ENCODE measurements at places on chromosomes 12 and 14.

GRCh38 chr14:54040846-54041245 is 84.2 kb upstream of the BMP4 start:
- H3K4me1 ChIP-seq: no peaks in the 10 kb centered on the region
- no peaks in the 10 kb centered on the region for H3K36me3 ChIP-seq
- H3K4me3 ChIP-seq: no peak overlapping the region
- no peaks in the 10 kb centered on the region for H3K27me3 ChIP-seq
- no peak overlapping the region for H3K27ac ChIP-seq

DNA sequence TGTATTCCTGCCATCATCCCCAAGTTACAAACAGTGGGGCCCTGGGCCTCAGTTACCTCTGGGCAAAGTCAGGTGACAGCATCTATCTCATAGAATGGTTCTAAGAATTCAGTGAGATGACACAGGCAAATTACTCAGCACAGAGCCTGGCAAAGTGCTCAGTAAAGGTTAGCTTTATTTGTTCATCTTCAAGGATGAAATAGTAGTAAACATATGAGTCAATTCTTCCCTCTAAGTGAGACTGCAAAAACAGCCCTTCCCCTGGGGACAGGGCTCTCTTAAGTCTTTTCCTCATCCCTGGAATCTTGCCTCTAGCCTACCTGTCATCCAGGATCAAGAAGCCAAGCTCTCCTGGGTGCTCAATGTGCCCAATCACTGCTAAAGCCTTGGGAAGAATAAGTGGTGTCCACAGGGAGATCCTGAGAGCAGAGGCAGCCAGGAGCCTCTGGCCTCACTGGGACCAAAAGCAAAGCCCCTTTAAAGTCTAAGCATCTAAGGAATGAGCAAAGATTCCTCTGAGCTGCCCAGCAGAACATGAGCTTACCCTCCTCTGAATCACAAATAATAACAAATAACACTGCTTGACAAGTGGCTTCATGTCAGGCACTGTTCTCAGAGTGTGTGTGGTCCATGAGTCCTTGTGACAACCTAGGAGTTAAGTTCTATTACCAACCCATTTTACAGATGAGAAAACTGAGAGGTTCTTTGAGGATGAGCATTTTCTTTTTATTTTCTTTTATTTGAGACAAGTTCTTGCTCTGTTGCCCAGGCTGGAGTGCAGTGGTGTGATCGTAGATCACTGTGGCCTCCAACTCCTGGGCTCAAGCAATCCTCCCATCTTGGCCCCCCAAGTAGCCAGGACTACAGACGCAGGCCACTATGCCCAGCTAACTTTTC is 12.1 kb downstream of the NUAK1 start:
- no peaks in the 10 kb centered on the region for H3K4me1 ChIP-seq
- no peak overlapping the region for H3K4me3 ChIP-seq
- DNase-seq: no peak
- H3K36me3 ChIP-seq: no peaks in the 10 kb centered on the region

- H3K27me3 ChIP-seq: no peaks in the 10 kb centered on the region
- H3K27ac ChIP-seq: peak overlapping the region; percentile 90
- peaks cover 85% of the 10 kb centered on the region for H3K4me1 ChIP-seq
- H3K36me3 ChIP-seq: peaks cover 89% of the 10 kb centered on the region
- DNase-seq: peak; percentile 68
Observed at GRCh38 chr12:14948672-14949071, 10.3 kb upstream of the ERP27 start.

GRCh38 chr12:131915823-131916222 is 13.3 kb upstream of the PUS1 start:
- H3K27me3 ChIP-seq: no peaks in the 10 kb centered on the region
- peaks cover 5% of the 10 kb centered on the region for H3K36me3 ChIP-seq
- H3K4me1 ChIP-seq: no peaks in the 10 kb centered on the region
- H3K4me3 ChIP-seq: no peak overlapping the region
- no peak for DNase-seq

- no peak for DNase-seq
- no peak overlapping the region for H3K4me3 ChIP-seq
- H3K27me3 ChIP-seq: no peaks in the 10 kb centered on the region
- peaks cover 18% of the 10 kb centered on the region for H3K4me1 ChIP-seq
- H3K36me3 ChIP-seq: peaks cover 73% of the 10 kb centered on the region
- no peak overlapping the region for H3K27ac ChIP-seq
Observed at GRCh38 chr14:61733972-61734371, 28.2 kb upstream of the SNAPC1 start.
